ENCODE measurements at places on chromosomes 13 and 19.

GRCh38 chr19:15583346-15583745, 31.7 kb upstream of the CYP4F8 start:
- no peak for DNase-seq

GRCh38 chr19:16877581-16877980, 11.2 kb upstream of the F2RL3 start:
- DNase-seq = no peak

DNA sequence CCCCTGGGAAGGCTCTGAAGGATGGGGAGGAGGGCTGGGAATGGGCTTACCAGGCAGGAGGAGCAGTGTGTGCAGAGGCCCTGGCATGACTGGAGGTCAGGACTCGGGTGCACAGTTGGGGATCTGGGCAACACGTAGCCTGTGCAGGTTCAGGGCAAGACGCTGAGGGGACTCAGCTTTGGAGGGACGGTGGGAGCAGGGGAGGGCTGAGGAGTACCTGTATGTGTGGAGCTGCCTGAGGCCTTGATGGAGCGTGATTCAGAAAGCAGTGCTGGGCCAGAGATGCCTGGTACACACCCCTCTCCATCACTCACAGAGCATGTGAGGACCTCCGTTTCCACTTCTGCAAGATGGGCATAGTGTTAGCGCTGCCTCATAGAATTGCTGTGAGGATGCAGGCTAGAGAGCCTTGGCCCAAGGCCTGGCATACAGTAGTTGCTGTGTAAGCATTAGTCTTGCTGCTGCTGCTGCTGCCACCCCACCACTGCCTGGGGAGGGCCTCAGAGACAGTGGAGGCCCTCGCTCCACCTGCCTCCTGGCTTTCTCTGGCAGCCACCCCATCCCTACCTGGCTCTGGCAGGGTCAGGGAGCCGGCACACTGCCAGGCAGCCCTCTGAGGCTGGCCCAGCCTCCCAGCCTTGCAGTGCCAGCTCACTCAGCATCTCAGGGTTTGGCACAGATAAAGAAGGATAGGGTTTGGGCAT, 2.4 kb downstream of the PAK4 start:
- no peak for DNase-seq

DNA sequence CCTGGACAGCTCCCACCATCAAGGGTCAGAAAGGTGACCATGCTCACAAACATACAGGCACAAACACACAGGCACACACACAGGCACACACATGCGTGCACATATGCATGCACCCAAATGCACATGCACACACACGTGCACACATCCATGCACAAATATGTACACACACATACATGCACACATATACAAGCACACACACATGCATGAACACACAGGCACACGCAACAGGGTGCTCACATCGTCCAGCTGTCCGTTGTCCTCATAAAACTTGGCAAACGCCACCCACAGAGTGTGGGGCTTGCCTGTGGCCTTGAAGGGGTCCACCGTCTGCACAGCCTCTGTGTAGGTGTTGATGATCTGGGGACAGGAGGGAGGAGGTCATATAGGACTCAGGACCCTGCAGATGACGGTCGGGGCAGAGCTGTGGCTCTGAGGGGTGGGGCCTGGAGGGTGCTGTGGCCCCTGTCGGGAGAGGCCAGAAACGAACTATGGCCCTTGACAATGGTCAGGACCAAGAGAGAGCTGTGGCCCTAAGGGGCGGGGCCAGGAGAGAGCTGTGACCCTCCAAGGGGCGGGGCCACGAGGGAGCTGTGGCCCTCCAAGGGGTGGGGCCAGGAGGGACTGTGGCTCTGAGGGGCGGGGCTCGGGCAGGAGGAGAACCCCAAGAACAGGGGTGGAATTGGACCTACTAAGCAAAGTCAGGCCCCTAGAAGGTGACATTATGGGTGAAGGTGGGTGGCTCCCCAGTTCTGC, 6.2 kb downstream of the XAB2 start:
- no peak for DNase-seq

- DNase-seq = peak; percentile 58
Measured at GRCh38 chr13:30787738-30788525, 52.6 kb downstream of the ALOX5AP start.

- no peak for DNase-seq
Measured at GRCh38 chr19:15488489-15489226, 9.4 kb upstream of the PGLYRP2 start.

DNA sequence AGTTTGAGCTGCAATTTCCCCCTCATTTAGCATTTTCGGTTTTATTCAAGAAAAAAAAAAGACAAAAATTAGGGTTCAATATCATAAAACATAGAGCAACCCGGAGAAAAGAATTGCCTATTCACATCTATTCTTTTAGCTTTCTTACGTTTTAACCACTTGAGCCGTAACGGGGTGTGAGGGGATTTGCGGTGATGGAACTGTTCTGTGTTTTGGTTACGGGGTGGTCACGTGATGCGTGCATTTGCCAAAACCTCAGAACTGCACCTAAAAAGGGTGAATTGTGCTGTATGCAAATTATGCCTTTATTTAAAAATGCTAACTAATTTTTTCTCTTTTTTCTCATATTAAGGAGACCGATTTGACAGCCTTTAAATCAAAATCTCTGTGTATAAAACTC, 22.1 kb downstream of the CLEC11A start:
- no peak for DNase-seq

GRCh38 chr13:93872786-93873347, 606.6 kb downstream of the DCT start:
- no peak for DNase-seq

DNA sequence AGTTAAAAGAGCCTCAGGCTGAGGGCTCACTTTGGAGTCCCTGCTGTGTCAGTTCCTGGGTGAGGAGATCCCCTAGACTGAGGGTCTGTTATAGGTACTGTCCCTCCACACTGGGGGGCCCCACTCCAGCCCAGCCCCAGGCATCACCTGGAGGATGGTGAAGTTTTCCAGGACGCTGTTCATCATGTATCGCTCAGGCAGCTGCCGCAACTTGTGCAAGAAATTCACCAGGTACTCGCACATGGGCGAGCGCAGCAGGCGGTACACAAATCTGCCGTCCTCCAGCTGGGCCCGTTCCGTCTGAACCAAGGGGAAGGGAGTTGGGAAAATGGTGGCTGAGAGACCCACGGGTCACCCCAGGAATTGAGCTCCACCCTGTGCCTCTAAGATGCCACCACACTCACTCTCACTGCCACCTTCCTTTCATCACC, 7.1 kb downstream of the CD37 start:
- DNase-seq = no peak

DNA sequence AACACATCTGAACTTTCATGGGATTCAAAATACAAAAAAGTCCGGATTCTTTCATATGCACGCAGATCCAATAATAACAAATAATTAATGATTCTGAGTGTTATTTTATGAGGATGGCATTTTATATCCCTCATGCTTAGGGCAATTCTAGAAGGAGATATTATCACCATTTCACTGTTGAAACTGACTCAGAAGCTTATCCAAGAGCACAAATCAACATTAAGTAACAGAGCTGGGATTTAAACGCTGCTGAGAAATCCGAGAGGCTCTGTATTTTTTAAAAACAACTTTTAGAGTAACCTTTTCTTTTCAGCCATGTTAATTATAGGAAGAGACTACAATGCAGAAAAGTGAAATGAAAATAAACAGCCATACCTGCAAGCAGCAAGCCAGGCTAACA, 30.3 kb downstream of the ATP7B start:
- no peak for DNase-seq

DNA sequence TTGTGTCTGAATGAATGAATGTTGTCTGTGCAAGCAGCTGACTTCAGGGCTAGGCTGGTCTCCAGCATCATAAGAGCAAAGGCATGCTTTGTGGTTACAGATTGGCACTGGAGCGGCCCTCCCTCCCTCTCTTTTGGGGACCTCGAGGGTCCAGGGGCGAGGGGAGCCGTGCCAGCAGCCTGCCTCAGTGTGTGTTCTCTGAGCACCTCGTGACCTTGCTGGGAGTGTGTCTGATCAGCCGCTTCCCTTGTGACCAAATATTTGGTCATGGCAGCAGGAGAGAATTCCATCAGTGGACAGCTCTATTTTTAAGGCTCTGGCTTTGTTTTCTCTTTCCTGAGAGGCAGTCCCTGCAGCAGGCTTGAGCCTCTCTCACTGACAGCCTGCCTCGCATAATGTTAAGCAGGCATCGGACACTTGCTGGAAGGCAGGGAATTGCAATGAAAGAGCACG, 329.7 kb downstream of the UQCRFS1 start:
- peak; percentile 41 for DNase-seq

- no peak for DNase-seq
Measured at GRCh38 chr13:52739468-52740071, at the start of gene CNMD. Gene CNMD, minus strand, starts transcription at chr13:52739820. Its CDS starts 119 bp downstream, at chr13:52739701.

GRCh38 chr13:28117689-28118377, 17.5 kb upstream of the FLT3 start:
- no peak for DNase-seq

DNA sequence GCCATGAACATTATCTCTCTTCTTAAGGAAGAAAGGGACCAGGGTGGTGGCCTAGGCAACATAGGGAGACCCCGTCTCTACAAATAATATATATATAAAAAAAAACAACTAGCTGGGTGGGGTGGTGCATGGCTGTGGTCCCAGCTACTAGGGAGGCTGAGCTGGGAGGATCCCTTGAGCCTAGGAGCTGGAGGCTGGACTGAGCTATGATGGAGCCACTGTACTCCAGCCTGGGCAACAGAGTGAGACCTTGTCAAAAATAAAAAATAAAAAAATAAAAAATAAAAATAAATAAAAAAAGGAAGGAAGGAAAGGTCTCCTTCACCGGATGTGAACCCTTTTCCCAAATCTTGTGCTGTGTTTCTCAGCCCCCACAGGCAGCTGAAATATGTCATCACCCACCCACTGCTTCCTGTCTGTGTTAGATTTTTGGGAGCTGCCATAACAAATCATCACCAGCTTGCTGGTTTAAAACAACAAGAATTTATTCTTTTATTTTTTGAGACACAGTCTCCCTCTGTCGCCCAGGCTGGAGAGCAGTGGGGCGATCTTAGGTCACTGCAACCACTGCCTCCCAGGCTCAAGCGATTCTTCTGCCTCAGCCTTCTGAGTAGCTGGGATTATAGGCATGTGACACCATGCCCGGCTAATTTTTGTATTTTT, 9.5 kb upstream of the TSPAN16 start:
- DNase-seq = peak; percentile 58

- peak; percentile 28 for DNase-seq
Measured at GRCh38 chr19:35045667-35046300, 4.3 kb downstream of the HPN start.

DNA sequence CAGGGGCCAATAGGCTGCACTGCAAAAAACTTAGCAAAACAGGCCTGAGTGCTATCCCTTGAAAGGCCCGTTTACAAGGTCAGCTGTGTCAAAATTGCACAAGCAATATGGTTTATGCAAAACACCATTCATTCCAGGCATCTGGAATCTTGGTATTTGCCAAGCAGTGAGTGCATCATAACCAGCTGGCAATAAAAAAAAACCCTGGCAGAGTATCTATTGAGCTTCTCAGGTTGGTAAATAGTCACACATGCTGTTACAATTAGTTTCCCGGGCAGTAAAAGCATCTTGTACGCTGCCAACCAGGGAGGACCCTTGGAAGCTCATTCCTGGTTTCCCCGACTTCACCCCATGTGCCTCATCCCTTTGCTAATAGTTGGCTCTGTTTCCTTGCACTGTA, 21.3 kb downstream of the ZNF77 start:
- DNase-seq = peak; percentile 45

DNA sequence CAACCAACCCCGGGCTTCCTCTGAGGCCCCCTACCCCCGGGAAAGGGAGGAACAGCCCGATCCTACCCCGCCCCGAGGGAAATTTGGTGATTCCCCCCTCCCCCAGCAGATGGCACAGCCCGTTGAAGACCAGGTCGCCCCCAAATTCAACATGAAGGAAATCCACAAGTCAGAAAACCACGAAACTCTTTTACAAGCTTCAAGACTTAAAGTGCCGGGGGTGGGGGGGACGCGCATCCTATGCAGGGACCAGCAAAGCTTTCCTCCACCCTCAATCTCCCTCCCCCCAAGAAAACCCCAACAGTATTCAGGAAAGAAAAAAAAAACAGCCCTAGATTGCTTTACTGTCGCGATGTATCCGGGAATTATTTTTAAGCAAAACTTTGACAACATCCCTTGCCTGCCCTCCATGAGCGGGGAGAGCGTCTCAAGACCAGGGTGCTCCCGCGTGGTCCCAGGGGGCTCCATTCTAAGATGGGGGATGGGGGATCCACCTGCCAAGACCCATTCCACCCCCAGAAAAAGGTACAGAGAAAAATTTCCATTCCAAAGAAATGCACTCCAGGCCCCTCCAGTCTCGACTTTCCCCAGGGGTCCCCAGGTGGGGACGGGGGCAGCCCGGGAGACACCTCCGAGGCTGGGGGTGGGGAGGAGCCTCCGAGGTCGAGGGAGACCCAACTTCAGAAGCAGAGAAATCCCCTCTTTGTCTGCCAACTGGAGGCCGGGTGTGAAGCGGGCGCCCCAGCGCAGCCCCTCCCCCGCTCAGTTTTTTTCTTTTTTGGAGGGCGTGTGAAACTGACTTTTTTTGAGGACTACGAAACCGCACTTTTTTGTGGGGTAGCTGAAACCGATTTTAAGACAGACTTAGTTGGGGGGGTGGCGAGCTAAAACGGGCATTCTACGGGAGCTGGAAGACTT, 1.5 kb downstream of the TCF3 start:
- peak; percentile 16 for DNase-seq

GRCh38 chr13:34360702-34361101, 542.8 kb downstream of the RFC3 start:
- no peak for DNase-seq

- DNase-seq = no peak
Measured at GRCh38 chr13:97215325-97215724, 6.8 kb upstream of the MBNL2 start.

GRCh38 chr13:50149932-50150331, 134.7 kb downstream of the KCNRG start:
- no peak for DNase-seq

DNA sequence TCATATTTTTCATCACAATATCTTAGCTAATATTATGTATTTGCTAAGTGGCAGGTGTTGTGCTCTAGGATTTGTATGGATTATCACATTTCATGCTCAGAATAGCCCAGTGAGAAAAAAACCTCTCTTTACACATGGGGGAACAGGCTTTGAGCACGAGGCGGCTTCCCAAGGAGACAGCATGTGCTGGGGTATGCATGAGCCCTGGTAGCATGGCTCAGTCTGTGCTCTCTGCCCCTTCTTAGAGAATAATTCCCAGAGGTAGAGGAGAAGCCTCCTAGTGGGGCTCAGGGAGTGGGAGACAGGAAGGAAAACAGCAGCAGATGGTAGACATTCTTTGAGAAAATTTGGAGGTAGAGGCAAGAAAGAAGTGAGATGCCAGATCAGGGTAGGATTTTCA, 31.6 kb downstream of the RNASEH2B start:
- no peak for DNase-seq

GRCh38 chr19:37699057-37699456, 20.5 kb downstream of the ZNF607 start:
- peak; percentile 8 for DNase-seq

DNA sequence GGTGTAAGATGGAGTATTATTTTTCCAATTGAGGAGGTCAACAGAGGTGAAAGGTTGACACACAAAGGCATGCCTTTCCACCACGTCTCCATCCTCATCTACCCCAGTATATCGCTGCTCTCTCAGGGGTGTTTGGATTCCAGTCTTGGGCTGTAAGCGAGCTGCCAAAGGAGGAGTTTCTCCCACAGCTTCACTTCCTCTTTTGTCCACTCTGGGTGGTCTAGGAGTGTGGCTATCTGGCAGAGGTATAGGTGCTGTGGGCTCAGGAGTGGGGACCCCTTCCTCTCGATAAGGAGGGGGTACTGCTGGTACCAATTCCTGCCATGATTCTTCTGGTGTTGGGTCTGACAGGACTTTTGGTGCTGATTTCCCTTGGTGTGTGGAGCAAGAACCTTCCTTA, 39.4 kb downstream of the ZNF846 start:
- DNase-seq = no peak

GRCh38 chr19:41500443-41500842, 57.5 kb downstream of the ERICH4 start:
- DNase-seq = no peak
